ENCODE measurements at places on chromosomes 4 and X.
A peak's percentile ranks its signal among the peaks of the same experiment; 100 is the strongest.

- DNase-seq: no peak
Observed at GRCh38 chr4:145679991-145680455, at the start of gene C4orf51. TSS of gene C4orf51 (plus strand) at chr4:145680146. CDS start at chr4:145680204, 58 bp downstream.

DNA sequence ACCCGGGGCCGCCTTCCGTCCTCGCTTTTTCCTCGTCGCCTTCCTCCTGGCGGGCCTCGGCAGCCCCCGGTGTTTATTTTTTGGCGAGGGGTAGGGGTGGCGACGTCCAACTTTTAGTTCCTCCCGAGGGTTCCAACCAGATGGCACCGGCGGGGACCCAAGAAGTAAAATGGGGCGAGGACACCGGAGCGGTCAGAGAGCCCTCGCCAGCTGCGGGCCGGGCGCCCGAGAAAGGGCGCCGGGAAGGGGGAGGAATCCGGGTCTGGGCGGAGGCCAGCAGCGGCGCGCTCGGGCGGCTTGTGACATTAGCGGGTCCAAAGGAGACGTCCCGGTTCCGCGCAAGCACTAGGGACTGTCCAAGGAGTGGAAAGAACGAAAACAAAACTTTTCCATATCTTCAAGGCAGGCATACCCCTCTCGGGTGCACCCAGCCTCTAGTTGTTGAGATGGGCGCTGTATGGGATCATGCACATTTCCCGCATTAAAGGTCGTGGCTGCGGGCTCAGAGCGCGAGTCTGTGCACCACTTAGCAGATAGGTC lies 691 bp upstream of the USP46 start:
- DNase-seq: no peak

DNA sequence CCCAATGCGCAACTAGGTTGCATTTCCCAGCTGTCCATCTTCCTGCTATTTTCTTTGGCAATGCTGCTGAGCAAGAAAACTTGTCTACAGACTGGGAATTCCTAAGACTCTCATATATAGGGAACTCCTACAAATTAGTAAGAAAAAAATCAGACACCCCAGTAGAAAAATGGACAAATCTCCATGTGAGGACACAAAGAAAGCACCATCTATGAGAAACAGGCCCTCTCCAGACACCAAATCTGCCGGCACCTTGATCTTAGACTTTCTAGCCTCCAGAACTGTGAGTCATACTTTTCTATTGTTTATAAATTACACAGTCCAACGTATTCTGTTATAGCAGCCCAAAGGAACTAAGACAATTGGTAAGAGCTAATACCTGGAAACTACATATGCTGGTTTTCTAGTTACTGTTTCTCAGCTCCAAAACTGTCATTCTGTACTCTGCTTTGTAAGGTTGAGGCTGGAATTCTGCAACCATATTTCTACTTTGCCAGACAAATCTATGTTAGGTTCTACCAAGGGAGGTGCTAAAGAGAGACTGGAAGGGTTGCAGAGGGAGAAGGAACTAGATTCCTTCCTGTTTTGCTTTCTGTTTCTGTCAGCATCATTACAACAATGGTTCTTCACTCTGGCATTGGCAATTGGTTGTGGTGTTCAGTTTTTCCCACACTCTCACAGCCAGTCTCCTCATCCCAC lies 35.7 kb upstream of the FAM241A start:
- no peak for DNase-seq

DNA sequence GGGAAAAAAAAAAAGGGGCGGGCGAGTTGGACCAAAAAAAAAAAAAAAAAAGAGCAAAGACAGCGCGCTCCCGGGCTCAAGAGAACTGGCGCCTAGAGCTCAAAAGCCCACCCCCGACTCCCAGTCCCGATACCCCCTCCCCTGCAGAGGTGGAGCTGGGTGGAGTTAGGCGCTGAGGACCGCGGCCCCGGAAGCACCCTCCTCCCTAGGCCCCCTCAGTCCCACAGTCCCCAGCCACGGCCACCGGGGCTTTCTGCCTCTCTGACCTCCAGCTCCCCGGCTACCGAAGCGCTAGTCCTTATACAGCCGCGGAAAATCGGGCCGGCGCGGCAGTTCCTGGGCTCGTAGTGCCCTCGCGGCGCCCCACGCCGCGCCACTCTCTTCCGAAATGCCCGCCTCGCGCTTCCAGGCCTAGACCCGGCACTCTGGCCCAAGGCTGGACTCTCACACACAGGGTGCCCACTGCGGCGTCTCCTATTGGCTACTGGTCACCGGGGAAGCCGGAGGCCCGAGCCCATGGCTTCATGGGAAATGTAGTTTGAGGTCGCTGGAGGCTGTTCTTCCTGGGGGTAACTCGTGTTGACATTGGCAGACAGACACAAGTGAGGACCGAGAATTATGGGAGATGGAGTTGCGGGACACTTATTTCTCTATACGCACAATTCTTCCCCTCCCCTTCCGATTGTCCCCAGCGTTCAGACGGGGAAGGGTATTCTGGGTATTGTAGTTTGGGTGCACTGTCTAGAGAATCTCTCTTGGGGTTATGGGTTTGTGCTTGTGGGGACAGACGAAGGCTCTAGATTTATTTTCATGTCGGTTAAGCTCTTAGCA lies at the start of gene ENOX2:
Gene ENOX2, minus strand, starts transcription at position 427 of the 831 bp plus-strand sequence. CDS start 199,993 bp downstream, outside the sequence.
- DNase-seq: peak; percentile 61

DNA sequence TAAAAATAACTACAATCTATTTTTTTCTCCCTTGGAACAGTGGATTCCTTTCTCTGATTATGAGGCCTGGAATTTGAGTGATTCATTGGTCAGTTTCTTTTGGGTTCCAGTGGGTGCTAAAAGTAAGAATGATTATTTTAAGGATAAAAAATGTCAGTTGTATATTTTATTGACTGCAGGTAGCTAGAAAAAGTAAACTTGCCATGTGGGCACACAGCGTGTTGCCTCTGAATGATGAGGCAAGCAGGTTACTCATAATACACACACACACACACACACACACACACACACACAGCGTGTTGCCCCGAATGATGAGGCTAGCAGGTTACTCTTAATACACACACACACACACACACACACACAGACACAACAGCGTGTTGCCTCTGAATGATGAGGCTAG lies 13.8 kb downstream of the GALNT7 start:
- DNase-seq: no peak

DNA sequence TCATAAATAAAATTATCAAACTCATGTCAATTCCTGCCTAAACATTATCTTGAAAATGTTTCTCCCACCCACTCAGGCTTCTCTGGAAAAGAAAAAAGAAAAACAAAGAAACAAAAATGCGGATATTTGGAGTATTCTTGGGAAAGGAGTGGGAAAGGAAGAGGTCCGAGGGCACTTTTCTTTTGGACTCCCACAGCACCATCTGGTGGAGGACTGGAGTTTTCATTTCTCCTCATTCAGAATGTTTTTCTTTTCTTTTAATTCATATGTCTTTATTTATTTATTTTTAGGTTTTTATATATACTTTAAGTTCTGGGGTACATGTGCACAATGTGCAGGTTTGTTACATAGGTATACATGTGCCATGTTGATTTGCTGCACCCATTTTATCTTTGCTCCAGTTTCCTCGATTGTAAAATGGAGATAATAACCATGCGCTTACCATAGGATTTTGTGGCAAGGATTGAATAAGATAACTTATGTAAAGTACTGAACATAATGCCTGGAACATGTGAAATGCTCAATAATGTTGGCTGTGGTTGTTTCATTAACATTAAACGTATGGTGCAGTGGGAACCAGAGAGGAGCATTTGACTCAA lies 8.0 kb upstream of the KCNE5 start:
- no peak for DNase-seq

- no peak for DNase-seq
Observed at GRCh38 chr4:139453041-139453370, 915 bp upstream of the RAB33B start.

GRCh38 chr4:128635955-128636560 lies 173.4 kb upstream of the JADE1 start:
- no peak for DNase-seq

- DNase-seq: no peak
Observed at GRCh38 chr4:4655011-4655410, 113.2 kb upstream of the STX18 start.

DNA sequence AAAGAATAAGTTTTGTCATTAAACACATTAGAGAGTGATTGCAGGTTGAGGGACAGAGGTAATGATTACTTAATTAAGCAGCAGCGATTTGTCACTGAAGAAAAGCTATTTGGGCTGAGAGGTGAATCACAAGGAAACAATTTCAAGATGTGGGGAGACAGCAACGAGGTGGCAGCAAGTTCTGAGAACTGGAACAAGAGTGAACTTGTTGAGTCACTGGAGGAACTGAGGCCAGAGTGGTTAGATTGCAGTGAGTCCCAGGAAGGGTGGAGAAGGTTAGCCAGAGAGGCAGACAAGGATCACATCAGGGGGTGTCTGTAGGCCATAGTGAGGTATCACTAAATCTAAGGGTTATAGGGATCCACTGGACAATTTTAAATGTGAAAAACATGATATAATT lies 57.9 kb upstream of the TMPRSS11A start:
- DNase-seq: no peak

DNA sequence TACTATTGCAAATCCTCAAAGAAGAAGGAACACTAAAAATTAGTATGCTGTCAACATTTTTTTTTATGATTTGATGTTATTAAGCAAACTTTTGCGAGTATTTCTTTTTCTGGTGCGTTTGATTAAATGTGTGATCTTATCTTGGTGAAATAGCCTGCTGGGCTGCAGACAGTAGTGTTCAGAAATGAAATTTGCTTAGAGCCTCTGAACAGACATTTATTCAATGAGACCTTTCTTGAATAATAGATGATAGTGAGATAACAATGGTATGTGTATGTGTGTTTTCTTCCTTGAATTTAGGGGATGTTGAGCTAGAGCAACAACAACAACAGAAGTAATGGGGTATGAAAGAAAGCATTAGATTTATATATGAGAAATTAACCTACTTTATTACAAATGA lies 12.7 kb downstream of the ADGRL3 start:
- DNase-seq: no peak

GRCh38 chrX:33053001-33053400 lies 158.3 kb downstream of the DMD start:
- DNase-seq: no peak

DNA sequence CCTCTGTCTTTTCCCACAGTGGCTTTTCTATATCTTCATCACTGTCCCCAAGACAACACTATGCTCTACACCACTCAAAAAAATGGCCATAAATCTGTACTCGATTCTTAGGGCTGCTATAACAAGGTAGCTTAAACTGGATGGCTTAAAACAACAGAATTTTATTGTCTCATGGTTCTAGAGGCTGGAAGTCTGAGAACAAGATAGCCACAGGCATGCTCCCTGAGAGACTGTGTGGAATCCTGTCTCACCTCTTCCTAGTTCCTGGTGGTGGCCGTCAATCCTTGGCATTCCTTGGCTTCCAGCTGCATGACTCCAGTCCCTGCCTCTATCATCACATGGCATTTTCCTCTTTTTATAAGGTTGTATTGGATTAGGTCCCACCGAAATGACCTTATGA lies 70.7 kb upstream of the DCLK2 start:
- no peak for DNase-seq

DNA sequence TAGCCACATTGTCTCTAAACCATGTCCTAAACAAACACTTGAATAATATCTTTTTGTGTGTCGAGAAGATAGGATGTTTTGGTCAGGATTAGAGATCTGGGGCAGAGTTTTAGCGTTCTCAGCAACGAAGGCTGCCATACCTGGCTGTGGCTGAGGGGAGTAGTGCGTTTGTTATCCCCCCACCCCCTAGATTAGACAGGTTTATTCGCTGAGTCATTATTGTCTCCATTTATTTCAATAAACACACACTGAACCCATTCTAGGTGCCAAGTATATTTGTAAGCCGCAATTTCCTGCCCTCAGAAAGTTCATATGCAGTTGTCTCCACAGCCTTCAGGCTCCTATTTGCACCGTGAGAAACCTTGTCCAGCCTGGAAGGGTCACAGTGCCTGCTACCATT lies 1684.8 kb upstream of the TENM3 start:
- DNase-seq: no peak

DNA sequence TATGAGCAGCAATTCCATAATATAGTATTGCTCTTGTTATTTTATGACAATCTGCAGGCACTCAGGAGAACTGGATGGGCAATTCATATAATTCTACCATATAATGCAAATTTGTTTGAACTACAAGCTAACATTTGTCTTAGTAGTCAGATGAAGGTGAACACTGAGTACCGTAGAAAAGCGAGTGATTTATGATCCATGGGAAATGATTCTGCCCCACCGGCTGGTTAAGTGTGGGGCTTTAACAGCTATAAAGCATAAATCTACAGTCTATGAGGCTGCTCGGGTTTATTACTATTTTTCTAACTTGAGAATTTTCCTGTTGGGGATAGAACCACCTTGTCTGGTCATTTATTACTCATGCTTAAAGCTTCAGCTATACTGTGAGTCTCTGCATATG lies 275.5 kb downstream of the PCDH10 start:
- no peak for DNase-seq

GRCh38 chrX:109281483-109282275 lies 200.2 kb downstream of the GUCY2F start:
- no peak for DNase-seq

GRCh38 chr4:148831945-148832344 lies 389.7 kb upstream of the NR3C2 start:
- no peak for DNase-seq

DNA sequence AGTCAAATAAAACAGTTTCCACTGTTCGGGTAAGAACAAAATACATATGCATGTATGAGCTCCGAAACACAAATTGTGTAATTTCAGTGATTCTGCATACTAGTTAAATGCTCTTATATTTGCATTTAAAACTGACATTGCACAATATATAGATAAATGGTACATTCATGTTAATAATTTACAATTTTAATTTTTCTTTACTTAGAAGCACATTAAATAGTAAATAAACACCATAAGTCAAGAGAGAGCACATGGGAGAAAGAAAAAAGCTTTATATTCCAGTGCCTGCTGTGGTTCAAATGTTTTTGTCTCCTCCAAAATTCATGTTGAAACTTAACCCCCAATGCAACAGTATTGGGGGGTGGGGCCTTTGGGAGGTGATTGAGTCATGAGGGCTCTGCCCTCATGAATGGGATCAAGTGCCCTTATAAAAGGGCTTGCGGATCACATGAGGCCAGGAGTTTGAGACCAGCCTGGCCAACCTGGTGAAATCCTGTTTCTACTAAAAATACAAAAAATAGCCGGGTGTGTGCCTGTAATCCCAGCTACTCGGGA lies 322.9 kb downstream of the BCOR start:
- no peak for DNase-seq

GRCh38 chr4:167183036-167183435 lies 51.3 kb downstream of the SPOCK3 start:
- no peak for DNase-seq

GRCh38 chr4:158605393-158605792 lies 66.3 kb downstream of the C4orf46 start:
- DNase-seq: no peak

DNA sequence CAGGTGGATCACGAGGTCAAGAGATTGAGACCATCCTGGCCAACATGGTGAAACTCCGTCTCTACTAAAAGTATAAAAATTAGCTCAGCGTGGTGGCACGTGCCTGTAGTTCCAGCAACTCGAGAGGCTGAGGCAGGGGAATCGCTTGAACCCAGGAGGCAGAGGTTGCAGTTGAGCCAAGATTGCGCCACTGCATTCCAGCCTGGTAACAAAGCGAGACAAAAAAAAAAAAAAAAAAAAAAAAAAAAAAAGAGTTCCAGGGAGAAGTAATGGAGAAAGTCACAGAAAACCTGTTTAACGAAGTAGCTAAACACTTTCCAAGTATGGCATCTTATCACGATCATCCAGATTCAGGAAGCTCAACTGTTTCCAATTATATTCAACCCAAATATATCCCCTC lies 10.9 kb downstream of the KLHL4 start:
- no peak for DNase-seq

- DNase-seq: no peak
Observed at GRCh38 chr4:13537011-13537831, 7.1 kb downstream of the NKX3-2 start.

GRCh38 chr4:141810038-141810711 lies 173.8 kb downstream of the IL15 start:
- DNase-seq: no peak

- no peak for DNase-seq
Observed at GRCh38 chr4:186752325-186752724, 28.7 kb upstream of the FAT1 start.
